ENCODE measurements at places on chromosomes 16 and 17.

DNA sequence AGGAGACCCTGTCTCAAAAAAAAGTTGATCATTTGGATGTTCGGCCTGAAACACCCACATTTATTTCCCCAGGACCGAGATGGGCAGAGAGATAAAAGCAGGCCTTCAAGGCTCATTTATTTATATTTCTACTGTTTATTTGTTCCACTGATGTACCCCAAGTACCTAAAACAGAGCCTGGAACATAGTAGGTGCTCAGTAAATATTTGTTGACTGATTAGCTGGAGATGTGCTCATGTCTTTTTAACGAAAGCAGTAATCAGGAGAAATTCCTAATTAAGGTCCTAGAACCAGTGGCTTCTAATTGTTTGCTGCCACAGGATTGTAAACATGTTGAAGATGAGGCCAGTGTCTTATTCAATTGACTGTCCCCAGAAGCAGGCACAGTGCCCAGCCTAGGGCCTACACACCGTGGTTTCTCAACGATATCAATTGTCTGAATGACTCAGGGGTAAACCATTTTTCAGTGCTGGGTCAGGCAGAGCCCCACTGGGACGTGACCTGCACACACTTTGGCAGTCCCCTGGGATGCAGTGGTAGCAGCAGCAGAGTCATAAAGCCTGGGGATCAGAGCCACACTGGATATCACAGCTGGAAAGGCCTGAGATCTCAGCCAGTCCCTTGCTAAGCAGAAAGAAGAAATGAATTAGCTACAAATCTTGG, 34.8 kb downstream of the SOST start:
- no peak for DNase-seq

- DNase-seq, result no peak
These were observed 8.4 kb upstream of the SPATA2L start for GRCh38 chr16:89709716-89710432.

GRCh38 chr17:70230850-70231640, 61.7 kb downstream of the KCNJ2 start:
- DNase-seq, result no peak

GRCh38 chr16:23852794-23853562, 17.2 kb downstream of the PRKCB start:
- no peak for DNase-seq

GRCh38 chr17:63132459-63132911, 166.4 kb downstream of the TANC2 start:
- no peak for DNase-seq

DNA sequence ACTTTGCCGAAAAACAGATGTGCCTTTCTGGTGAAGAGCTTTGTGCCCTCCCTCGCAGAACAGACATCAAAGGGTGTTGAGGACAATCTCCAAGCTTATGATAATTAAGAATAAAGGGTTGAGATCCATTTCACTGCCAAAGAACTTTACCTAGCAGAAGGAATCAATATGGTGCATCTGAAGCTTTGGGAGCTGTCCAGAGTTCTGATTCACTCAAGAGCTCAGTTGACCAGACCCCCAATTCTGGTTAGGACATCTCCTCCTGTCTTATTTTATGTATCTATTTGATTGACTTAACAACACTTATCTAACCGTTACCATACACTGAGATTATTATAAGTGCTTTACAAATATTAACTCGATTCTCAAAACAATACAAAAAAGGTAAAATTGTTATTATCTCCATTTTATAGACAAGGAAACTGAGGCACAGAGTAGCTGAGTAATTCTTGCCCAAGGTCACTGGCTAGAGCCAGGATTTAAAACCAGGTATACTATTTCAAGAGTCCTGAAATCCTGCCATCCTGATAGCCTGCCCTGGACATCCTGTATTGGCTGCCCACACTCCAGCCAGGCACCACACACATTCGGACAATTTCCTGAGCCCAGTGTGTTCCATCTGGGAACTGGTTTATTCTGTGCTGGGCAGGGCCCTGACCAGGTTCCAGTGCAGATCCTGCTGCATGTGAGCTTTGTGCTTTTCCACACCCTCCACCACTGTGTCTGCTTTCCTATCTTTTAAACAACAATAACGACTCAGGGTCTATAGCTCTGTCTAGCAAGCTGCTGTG, 29.8 kb downstream of the PITPNM3 start:
- DNase-seq, result no peak

GRCh38 chr17:57084361-57084801, 665 bp upstream of the AKAP1 start:
- DNase-seq, result no peak

DNA sequence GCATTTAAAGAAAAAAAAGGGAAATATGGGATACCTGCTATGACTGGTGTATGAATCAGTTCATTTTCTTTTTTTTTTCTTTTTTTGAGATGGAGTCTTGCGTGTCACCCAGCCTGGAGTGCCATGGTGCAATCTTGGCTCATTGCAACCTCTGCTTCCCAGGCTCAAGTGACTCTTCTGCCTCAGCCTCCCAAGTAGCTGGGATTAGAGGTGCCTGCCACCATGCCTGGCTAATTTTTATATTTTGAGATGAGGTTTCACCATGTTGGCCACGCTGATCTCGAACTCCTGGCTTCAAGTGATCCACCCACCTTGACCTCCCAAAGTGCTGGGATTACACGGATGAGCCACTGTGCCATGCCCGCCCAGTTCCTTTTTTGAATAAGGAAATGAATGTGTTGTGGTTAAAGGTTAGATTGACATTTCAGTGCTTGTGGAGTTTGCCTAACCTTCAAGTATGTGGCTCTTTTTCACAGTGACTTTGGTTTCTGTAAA, 7.7 kb downstream of the HAPSTR1 start:
- no peak for DNase-seq

DNA sequence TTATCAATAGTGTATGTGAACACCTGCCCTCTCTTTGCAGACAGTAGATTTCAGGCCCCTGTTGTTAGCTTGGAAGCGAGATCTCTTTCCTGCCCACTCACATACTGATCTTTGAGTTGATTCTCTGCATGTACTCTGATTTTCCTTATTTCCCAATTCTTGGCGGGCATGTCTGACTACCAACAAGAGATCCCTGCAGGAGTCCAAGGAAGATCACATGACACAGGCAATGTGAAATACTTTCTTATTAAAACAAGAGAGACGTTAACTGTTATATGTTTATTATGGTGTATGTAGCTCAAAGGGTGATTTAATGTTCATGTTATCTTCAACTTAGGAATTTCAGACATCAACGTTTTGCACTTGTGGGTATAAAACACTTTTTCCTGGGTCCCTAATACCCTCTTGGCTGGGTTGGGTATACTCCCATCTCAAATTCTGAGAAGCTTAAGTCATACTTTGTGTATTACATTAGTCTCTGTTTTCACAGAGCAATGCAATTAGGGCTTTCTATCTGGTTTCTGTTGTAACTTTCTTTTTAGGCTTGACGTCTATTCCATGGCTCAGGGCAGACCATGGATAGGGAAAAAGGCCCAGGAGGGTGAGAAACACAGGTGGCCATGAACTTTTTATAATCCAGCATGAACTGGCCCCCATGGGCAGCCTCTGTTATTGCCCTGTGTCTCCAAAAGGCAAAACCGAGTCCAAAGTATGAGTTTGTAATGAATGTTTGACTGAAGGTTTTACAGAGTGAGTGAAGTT, 32.2 kb downstream of the HSD17B2 start:
- no peak for DNase-seq

DNA sequence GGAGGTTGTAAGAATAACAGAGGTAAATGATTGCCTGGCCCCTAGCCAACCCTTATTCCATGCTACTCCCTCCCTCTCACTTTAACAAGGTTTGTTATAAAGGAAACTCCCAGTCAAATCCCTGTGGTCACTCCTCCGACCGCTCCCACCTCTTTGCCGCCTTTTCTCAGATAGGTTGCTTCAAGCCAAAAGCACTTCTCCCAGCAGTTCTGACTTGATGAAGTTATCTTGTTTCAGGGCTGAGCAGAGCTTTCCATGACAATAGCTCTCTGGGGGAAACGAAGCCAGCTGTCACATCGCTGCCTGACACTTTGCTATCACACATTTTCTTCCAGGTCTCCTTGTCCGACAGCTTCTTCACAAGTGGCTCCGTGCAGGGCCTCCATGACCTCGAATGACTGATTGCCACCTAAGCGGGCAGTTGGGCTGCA, 278.6 kb downstream of the HAPSTR1 start:
- DNase-seq, result no peak

- DNase-seq, result no peak
These were observed 548 bp downstream of the TBX2 start for GRCh38 chr17:61400066-61400716.

- DNase-seq, result no peak
These were observed 8.4 kb downstream of the SLC16A5 start for GRCh38 chr17:75096082-75096625.

- DNase-seq, result no peak
These were observed 50.1 kb upstream of the ADCY7 start for GRCh38 chr16:50216231-50216630.

DNA sequence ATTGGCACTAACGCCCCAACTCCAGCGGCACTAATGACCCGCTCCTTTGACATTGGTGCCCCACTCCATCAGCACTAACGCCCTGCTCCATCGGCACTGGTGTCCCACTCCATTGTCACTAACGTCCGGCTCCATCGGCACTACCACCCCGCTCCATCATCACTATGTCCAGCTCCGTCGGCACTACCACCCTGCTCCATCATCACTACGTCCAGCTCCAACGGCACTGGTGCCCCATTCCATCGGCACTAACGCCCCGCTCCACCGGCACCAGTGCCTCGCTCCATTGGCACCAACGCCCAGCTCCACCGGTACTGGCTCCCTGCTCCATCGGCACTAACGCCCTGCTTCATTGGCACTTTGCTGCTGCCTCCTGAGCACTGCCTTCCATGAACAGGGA, 7.5 kb downstream of the ZNF213 start:
- DNase-seq, result no peak

DNA sequence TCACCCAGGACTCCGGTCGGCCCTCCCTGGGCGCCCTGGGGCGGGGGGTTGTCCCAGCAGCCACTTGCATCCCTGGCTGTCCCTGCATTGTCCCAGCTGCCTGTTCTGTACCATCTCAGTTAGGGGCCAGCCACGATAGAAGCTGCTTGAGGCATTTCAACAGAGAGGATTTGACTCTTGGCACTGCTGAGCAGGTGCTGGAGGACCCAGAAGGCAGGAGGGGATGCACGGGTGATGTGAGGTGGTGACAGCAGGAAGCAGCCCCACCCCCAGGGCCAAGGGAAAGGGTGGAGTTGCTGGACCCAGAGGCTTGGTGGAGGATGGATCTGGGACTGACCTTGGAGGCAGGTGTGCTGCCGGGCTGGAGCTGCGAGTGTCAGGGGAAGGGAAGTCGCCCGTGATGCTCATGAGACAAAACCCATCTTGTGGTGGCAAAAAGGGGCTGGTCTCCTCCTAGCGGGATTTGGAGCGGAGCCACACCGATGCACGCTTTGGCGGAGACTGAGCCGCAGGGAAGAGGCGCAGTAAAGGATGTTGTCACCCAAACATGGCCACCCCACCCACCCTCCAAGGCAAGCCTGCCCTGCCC, 188.0 kb upstream of the GSE1 start:
- peak; percentile 66 for DNase-seq

DNA sequence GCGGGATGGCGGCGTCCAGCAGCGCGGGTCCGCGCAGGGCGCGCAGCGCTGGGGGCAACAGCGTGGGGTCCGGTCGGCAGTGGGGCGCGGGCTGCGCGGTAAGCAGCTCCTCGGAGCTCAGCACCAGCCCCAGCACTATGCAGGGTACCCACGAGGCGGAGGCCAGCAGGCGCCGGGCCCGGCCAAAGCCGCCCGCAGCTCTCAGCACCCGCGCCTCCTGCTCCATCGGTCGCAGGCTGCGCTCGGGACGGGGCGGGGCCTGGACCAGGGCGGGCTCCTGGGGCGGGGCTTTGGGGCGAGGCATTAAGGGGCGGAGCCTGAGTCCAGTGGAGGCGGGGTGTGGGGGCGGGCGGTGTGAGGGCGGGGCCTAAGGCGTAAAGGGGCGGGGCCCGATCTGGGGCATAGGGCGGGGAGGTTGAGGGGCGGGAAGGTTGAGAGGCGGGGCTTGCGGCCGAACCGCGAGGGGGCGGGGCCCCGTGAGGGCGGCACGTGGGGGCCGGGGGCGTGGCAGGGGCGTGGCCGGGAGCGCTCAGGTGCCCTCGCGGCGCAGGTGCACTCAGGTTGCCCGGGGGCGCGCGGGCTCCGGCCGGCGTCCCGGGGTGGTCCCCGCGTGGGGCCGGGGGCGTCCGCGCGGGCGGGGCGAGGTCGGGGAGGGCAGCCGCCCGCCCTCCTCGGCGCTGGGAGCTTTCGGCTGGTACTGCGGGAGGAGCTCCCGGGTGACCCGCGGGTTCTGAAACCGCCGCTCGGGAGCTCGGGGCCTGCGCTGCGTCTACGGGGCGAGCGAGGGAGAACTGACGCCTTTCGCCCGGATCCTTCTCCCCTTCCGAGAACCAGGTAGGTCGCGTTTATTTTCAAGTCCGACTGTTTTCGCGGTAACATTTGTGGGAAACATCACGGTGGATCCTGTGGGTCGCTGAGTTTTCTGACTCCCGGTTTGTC, 1.4 kb upstream of the SLC22A31 start:
- DNase-seq, result peak; percentile 41

DNA sequence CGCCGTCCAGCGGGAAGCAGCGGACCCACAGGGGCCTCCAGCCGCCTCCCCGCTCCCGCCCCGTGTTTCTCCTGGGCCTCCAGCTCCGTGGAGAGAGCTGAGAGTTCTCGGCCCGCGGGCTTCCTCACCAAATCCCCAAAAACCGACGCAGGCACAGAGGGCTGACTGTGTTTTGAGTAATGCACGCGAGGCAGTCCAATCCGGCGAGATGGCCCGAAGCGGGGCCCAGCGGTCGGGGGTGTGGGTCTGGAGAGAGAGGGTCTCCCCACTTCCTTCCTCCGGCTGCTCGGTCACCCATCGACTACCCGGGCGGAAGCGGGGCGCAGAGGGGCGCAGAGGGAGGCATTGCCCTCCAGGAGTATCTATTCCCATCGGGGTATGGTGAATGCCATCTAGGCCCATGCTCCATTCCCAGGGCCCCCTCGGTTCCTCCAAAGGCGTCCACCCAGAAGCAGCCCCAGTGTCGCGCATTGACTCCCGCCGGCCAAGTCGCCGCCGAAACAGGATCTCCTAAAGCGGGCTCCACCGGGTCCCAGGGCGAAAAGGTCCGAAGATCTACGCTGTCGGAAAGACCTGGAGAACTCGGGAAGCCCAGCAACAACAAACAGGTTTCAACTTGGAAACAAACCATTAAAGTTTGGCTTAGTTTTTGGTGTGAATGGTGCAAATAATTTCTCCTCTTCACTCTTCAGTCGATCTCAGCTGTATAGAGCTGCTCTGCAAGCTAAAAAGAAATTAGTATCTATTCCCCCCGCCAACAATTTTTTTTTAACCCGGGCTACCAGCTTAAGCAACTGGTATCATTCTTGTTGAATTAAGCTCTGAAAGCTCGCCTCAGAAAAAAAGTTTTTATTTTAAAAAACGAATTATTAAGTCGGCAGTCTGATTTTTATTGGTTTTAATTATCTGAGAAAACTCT, 19.2 kb upstream of the HOXB13 start:
- DNase-seq, result no peak

GRCh38 chr17:63452046-63452961, 6.2 kb upstream of the CYB561 start:
- DNase-seq, result no peak
